ENCODE measurements at places on chromosomes 2 and 18.

- no peak for DNase-seq
Measured at GRCh38 chr18:12282442-12283039, 25.5 kb upstream of the TUBB6 start.

- DNase-seq: no peak
Measured at GRCh38 chr2:212949786-212950185, 201.6 kb downstream of the IKZF2 start.

DNA sequence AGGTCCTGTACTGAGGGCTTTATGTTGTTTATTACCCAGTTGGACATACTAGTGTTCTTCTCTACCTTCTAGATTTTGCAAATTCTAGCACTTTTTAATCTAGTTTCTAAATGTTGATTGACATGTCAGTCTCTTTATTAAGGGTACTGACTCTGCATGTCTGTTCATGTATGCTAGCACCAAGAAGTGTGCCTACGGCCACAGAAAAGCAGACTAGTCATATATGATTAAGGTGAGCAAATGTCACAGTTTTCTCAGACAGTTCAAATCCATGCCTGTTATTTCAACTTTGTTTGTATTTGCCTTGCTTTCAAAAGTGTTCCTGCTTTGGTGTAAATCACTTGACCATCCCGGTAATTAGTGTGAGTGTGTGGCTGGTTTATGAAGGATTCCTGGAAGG is 145.0 kb upstream of the DSEL start:
- DNase-seq: no peak

DNA sequence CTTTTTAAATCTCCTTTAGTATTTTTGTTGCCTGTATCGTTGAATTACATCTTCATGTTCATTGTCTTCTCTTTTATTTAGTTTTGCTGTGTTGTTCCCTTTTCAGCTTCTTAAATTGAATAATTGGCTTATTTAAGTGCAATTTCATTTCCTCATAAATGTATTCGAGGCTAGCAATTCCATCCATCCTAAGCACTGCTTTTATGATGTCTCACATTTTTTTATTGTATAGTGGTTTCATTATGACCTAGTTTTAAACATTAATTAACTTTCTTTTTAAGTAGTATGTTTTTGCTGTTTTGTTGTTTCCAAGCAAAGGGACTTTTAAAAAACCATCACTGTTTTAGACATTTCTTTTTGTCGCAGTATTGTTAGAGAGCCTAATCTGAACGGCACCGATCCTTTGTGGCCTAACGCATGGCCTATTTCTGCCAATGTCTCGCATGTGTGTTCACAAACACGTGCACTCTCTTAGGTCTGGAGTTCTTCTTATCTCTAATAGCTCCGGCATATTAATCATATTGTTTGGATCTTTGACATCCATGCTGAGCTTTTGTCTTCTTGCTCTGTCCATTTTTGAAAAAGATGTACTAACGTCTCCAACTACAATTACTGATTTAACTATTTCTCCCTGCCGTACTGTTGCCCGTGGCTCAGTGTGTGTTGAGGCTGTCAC is 59.6 kb upstream of the ZNF516 start:
- no peak for DNase-seq

- DNase-seq: no peak
Measured at GRCh38 chr2:132270255-132270654, 108.5 kb upstream of the ANKRD30BL start.
